C1 segment of cervical spinal cord (tissue), 14 donors: ENCODE measurements at places on chromosomes 5 and 9.

GRCh38 chr5:135868681-135869080 is 27.0 kb downstream of the IL9 start:
- no peak for DNase-seq

DNA sequence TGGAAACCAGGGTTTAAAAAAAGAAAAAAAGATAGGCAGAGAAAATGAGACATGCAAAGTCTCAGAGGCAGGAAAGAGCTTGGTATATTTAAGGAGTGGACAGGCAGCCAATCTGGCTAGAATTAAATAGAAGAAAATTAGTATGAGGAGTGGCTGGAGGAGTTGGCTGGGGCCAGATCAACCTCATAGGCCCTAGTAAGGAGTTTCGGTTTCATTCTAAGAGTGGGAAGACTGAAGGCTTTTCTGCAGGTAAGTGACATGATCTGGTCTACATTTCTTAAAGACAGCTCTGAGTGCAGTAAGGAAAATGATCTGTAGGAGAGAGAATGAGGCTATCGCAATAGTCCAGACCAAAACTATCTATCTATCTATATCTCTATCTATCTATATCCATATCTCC is 27.5 kb downstream of the ADRB2 start:
- no peak for DNase-seq

- DNase-seq, result no peak
Observed at GRCh38 chr9:137276473-137277328, 825 bp upstream of the TOR4A start.

DNA sequence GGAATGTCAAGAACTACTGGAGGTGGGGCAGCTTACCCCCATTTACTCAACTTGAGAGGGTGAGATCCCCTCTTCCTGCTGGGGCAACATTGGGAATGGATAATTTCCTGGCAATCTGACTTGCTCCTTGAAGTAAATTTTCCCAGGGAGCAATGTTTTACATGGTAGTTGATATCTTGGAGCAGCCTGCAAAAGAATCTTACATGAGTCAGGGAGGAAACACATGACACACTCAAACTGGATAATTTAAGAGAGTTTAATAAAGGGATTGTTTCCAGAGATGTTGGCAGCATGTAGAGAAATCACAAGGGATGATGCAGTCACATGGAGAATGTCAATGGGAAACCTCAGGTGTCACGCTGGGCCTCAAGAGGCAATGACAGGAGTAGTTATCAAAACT is 212.5 kb downstream of the GAS1 start:
- no peak for DNase-seq

DNA sequence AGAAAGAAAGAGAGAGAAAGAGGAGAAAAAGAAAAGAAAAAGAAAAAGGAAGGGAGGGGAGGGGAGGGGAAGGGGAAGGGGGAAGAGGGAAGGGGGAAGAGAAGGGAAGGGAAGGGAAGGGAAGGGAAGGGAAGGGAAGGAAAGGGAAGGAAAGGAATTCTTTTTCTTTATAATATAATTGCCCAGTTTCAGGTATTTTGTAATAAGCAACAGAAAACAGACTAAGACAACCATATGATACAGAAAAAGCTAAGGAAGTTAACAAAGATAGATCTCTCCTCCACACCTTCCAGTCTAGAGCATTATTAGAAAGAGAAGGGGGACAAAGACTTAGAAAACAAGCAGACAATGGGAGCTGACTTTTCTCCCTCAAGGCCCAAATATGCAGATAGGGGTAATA is 31.0 kb downstream of the MEIKIN start:
- no peak for DNase-seq

DNA sequence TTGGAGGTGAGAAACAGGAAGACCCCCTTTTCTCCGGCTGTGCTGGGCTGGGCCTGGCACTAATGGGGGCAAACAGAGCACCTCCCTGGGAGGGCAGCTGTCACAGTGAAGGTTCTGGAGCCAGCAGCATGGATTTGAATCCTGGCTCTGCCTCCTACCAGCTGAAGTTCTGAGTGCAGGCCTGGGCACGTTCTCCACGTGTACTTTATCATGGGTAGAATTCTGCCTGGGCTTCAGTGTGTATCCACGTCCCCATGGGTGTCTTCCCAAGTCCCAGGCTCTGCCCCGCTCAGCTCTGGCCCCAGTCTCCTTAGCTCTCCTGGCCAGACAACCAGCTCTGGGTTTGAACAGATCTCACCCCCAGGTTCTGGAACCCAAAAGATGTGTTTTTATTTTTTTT is 223.2 kb downstream of the PBX3 start:
- DNase-seq, result no peak

- DNase-seq, result no peak
Observed at GRCh38 chr9:70511858-70512257, 97.4 kb upstream of the KLF9 start.

GRCh38 chr9:130058154-130058553 is 4.4 kb downstream of the GPR107 start:
- no peak for DNase-seq

GRCh38 chr9:20209391-20210340 is 412.6 kb downstream of the MLLT3 start:
- no peak for DNase-seq

DNA sequence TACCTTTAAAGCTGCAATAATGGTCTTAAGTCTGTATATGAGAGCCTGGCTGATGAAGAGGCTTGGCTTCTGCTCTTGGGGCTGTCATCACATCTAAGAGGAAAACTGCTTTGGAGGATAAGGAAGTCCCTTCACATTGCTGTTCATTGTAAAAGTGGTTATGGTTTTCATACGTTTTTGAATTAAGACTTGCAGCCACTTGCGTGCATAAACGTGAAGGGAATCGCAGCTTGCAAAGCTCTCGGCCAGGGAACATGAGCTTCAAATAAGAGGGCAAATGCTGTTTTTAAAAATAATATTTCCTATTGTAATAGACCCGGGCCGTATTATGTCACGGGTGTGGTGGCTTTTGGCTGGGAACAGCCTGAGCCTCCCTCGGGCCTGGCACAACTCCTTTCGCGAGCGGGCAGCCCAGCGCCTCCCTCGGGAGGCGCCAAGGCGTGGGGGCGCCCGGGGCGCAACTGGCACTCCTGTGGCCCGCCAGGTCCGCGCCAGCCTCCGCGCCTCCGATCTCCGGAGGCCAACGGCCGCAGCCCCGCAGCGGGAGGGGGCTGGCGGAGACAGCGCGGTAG is 538 bp upstream of the ARHGEF28 start:
- no peak for DNase-seq

- DNase-seq, result no peak
Observed at GRCh38 chr5:126531543-126532120, 63.4 kb downstream of the ALDH7A1 start.

DNA sequence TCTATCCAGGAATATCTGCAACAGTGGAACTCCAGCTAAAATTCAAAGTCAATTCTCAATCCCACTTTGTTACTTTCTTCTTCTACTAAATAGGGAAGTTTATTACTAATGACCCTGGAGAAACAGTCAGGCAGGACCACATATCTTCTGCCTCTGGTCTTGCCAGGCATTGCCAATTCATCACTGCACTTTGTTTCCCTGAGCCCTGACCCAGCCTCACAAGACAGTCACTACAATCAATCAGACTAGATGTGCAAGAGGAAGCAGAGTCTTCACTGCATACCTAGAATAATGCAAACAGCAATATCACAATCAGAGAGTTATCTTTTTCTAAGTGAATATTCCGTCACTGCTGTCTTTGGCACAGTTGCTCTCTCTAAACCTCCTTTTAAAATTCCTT is 74.9 kb upstream of the GAS1 start:
- DNase-seq, result no peak

DNA sequence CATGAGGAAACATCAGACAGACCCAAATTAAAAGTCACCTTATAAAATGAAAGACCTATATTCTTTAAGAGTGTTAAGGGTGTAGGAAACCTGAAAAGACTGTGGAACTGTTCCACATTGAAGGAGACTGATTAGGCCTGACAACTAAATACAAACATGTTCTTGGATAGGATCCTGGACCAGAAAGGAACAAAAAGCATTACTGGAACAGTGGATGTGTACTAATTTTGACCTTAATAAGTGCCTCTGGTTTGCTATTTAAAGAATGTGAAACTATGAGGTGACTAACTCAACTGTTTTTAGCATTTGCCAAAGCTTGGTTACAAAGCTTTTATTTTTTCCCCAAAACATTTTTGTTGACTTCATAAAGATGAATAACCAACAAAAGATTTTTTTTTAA is 340.6 kb downstream of the CAAP1 start:
- no peak for DNase-seq
